ENCODE measurements at places on chromosomes 3 and 15. TPM values are rescaled to one million over a fixed set of nuclear protein-coding genes. Genes with fewer than 3 reads are reported as not detected.

Gene EOGT
- total RNA-seq = 16.2 TPM

Gene WDR93
- total RNA-seq = not detected

Gene CHAC1
- total RNA-seq = 143 TPM

Gene RAB6B
- total RNA-seq = under 0.01 TPM

Gene PPP2R3A
- 26.1 TPM for total RNA-seq

Gene HHLA2
- not detected for total RNA-seq

Gene CFAP100
- total RNA-seq = not detected

Gene CLDN16
- 0.22 TPM for total RNA-seq

Gene GMNC
- 0.14 TPM for total RNA-seq

Gene KNG1
- total RNA-seq = not detected

Gene PARP14
- total RNA-seq = 54.8 TPM

Gene SLC22A13
- 0.43 TPM for total RNA-seq

Gene RTP2
- total RNA-seq = not detected

Gene CELF6
- total RNA-seq = under 0.01 TPM
